HFFc6 (cell line): ENCODE measurements at places on chromosomes 2 and 18.
A peak's percentile ranks its signal among the peaks of the same experiment; 100 is the strongest.

DNA sequence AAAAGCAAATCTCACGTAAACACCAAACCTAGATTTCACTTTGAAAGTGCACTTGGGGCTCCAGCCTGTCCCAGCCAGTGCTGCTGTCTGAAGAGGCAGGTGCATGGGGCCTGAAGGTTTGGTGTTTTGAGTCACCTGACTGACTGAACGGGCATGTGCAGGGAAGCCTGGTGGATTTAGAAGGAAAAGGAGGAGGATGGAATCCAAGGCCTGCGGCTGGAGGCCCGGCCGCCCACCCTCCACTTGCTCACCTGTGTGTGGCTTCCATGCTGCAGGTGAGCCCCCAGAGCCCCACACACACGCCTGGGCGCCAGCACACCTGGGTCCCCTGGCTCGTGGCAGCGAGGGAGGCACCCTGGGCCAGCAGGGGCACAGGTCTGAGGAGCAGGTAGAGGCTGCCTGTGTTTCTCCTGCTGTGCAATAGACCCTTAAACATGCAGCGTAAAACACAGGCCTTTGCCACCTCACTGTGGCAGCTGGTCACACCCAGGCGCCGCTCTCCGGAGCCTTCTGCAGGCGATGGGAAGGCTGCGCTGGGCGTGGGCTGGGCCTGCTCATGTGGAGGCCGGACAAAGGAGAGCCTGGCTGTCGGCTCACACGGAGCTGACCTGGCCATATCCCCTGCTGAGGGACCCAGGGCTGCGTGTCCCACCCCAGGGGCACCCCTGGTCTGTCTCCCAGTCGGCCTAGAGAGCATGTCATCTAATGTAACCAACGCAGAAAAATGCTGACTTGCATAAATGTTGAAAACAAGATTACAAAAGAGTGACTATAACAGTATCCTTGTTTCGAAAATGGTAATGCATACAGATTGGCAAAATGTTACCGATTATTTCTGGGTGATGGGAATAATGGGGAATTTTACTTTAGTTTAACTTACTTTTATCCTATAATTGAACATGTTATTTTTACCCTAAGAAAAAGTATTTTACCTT is 71.3 kb downstream of the TMEM18 start:
- no peak for DNase-seq

- DNase-seq: no peak
These were observed 209.2 kb upstream of the SYT4 start for GRCh38 chr18:43486462-43486861.

DNA sequence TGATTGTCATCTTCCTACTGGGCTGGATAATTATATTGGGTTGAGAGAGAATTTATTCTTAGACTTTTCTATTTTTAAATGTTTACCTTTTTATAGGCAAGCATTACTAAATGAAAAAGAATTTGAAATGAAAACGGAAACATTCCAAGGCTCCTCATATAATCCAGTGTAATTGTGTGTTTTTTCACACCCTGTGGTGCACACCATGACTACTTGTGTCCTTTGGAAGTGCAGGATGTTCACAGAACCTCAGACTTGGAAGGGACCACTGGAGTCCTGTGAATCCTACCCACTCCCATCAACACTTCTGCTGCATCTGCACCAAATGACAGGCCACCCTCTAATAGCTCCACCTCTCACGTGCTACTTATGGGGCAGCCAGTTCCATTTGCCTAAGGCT is 48.0 kb downstream of the NAT8 start:
- peak; percentile 13 for DNase-seq

DNA sequence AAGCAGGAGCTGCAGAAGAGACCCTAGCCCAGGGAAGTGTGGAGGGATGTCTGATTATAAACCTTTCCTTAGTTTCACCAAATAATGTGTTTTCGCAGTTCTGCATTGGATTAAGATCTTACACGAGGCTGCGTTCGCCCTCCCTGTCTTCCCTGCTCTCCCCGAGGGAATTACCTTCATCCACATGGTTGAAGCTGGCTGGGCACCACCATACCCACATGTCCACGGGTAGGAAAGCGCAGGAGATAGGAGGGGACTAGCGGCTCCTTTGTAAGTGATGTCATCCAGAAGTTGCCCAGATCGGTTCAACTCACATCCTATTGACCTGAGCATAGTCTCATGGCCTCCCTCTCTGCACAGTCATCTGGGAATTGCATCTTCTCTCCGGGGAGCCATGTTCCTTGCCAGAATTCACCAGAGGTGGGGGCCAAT is 1.1 kb downstream of the TTL start:
- peak; percentile 58 for DNase-seq

- DNase-seq: no peak
These were observed 1.5 kb downstream of the PROM2 start for GRCh38 chr2:95275601-95276243.

- DNase-seq: no peak
These were observed 101.7 kb upstream of the ALPP start for GRCh38 chr2:232276733-232277313.

- DNase-seq: no peak
These were observed 582.2 kb upstream of the DDX18 start for GRCh38 chr2:117232305-117232704.

DNA sequence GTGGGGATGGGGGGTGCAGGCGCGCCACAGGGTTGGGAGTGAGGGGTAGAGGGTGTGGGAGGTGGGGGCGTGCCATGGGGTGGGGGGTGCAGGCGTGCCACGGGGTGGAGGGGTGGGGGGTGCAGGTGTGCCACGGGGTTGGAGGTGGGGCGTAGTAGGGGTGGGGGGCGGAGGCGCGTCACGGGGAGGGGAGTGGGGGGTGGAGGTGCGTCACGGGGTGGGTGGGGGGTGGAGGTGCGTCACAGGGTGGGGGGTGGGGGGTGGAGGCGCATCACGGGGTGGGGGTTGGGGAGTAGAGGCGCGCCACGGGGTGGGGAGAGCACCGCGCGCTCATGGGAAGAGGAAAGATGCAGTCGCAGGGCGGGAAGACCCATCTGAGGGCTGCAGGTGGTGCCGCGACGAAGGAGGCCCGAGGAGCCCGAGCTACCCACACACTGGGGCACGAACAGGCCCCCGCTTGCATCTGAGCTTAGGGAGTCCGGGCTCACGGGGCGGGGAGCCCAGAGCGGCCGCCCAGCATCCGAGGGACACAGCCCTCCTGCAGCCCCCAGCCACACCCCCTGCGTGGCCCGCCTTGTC is 37.5 kb downstream of the SNED1 start:
- DNase-seq: no peak

GRCh38 chr18:48072428-48073204 is 142.2 kb upstream of the SMAD2 start:
- DNase-seq: no peak

DNA sequence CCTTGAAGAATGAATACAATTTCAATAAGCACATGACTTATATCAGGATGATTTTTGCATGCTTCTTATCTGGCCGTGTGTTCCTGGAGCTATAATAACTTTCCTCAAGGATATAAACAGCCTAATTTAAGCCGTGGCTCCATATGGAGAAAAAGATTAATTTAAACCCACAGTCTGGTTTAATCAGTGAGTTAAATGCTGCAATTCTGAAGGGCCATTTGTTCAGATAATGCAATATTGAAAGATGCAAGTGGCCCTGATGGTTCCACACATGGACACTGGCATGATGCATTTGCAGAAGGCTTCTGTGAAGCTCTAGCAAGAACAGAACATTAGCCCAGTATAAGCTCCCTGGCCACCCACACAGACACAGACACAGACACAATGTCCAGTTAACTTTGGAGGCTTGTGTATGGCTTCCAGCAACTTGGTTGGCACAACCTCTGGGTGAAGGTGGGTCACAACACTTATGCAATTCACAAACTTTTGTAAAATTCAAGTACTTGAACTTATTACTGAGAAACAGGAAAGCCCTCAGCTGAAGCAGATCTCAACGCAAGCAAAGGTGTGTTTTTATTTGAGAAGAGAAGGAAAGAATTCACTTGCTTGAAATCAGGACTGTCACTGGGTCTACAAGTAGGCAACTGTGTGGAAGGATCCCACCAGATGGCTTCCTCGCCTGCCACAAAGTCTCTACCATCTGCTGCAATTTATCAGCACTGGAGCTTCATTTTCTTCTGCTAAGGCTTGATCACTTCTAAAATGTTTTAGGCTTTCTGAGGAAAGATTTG is 63.3 kb downstream of the MDH1 start:
- no peak for DNase-seq

DNA sequence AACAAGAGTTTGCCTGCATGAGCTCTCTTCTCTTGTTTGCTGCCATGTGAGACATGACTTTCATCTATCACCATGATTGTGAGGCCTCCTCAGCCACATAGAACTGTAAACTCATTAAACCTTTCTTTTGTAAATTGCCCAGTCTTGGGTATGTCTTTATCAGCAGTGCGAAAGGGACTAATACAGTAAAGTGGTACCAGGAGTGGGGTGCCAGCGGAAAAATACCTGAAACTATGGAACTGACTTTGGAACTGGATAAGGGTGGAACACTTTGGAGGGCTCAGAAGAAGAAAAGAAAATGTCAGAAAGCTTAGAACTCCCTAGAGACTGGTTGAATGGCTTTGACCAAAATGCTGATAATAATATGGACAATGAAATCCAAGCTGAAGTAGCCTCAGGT is 260.9 kb downstream of the DSC3 start:
- no peak for DNase-seq

- no peak for DNase-seq
These were observed 135.9 kb upstream of the RNF152 start for GRCh38 chr18:62028715-62029114.

- DNase-seq: no peak
These were observed 510.3 kb downstream of the ZNF804A start for GRCh38 chr2:185108588-185108987.

- no peak for DNase-seq
These were observed 17.9 kb upstream of the RGPD8 start for GRCh38 chr2:112451317-112451716.

- DNase-seq: no peak
These were observed 30.6 kb downstream of the KLHL41 start for GRCh38 chr2:169540146-169540545.
